ENCODE measurements at places on chromosomes 12 and 14.

- no peak for DNase-seq
Observed at GRCh38 chr12:114682785-114683708, 928 bp downstream of the TBX3 start.

GRCh38 chr12:111410431-111411184 lies 4.9 kb downstream of the SH2B3 start:
- no peak for DNase-seq

- no peak for DNase-seq
Observed at GRCh38 chr12:131267576-131267975, 313.9 kb downstream of the ADGRD1 start.

GRCh38 chr12:53170876-53171724 lies 9.4 kb upstream of the ZNF740 start:
- DNase-seq, result peak; percentile 37
